ENCODE measurements at places on chromosomes 5 and 9. TPM values are rescaled to one million over a fixed set of nuclear protein-coding genes. Genes with fewer than 3 reads are reported as not detected.

DNA sequence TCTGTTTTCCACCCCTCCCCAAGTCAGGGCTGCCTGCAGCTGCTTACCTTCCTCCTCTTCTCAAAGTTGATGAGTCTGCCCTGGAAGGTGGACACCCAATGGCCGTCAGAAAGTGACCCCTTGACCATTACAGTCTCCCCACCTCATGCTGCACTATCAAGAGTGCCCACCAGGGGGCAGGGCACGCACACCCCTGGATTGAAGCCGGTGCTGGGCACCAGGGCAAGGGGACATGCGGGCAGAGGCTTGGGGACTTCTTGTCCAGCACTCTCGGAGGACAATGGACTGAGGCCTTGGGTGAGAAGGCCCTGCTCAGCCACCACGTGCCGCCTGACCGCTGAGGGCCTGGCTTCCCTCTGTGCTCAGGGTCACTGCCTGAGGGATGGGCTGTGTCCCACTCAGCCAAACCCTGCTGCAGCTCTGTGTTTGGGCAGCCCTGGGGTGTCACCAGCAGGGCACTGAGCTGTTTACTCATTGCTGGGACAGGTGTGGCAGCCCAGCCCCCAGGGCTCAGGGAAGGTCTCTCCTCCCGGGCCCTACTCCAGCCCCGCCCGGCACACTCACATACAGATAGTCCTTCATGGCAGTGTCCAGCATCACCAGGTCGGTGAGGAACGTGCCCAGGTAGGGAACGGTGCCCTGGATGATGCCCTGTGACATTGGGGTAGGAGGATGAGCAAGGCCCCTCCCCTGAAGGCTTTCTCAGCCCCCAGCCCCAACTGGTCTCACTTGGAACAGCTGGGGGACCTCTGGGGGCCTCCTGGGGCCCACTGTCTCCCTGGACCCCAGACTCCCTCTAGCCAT lies 17.7 kb downstream of the RALGDS start:
- peaks cover 16% of the 10 kb centered on the region for H3K36me3 ChIP-seq
- H3K4me1 ChIP-seq = peaks cover 9% of the 10 kb centered on the region
- peak; percentile 49 for DNase-seq
- H3K4me3 ChIP-seq = no peak overlapping the region
- no peak overlapping the region for H3K27ac ChIP-seq
- H3K27me3 ChIP-seq = no peaks in the 10 kb centered on the region

- DNase-seq = no peak
- H3K36me3 ChIP-seq = no peaks in the 10 kb centered on the region
- H3K4me1 ChIP-seq = no peaks in the 10 kb centered on the region
- H3K27ac ChIP-seq = no peak overlapping the region
- no peaks in the 10 kb centered on the region for H3K27me3 ChIP-seq
- no peak overlapping the region for H3K4me3 ChIP-seq
Observed at GRCh38 chr5:22986281-22986680, 133.1 kb upstream of the CDH12 start.

DNA sequence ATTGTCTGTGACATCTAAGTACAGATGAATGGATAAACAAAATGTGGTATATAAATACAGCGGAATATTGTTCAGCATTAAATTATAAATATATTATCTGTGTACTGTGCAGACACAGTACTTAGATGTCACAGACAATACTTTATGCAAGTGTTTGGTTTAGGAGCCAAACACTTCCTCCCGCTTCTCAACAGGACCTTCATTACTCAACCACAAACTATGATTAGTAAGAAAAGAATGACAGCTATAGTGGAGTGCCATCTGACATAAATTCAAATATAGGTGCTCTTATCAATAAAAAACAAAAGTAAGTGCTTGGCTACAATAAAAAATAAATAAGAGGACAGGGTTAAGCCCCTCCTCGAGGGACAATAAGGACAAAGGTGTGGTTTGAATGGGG lies 38.9 kb upstream of the STX17 start:
- no peak overlapping the region for H3K4me3 ChIP-seq
- DNase-seq = peak; percentile 56
- no peaks in the 10 kb centered on the region for H3K36me3 ChIP-seq
- H3K27me3 ChIP-seq = no peaks in the 10 kb centered on the region
- H3K4me1 ChIP-seq = peaks cover 16% of the 10 kb centered on the region

IFNA13 gene
- total RNA-seq = not detected

CBY3 gene
- total RNA-seq = 1.4 TPM

DNA sequence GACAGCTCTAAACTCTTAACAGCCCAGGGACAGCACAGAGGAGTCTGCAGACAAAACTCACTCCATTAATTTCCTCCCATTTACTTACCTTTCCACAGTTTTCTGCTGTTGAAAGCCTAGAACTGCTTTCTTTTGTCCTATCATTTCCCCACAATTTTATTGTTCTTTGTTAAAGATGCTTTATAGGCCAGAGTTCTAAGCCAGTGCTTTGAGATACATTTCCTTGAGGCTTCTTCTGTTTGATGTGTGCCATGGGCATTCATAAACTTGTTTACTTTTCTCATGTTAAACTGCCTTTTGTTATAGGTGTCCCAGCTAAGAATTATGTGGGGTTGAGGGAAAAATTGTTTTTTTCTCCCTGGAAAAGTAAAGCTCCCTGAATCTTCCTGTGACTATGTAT lies 25.9 kb upstream of the SUB1 start:
- peak; percentile 21 for DNase-seq
- no peaks in the 10 kb centered on the region for H3K36me3 ChIP-seq
- H3K27me3 ChIP-seq = no peaks in the 10 kb centered on the region
- H3K27ac ChIP-seq = no peak overlapping the region

SEMA6A gene
- total RNA-seq = not detected

GABRP gene
- total RNA-seq = not detected

DNA sequence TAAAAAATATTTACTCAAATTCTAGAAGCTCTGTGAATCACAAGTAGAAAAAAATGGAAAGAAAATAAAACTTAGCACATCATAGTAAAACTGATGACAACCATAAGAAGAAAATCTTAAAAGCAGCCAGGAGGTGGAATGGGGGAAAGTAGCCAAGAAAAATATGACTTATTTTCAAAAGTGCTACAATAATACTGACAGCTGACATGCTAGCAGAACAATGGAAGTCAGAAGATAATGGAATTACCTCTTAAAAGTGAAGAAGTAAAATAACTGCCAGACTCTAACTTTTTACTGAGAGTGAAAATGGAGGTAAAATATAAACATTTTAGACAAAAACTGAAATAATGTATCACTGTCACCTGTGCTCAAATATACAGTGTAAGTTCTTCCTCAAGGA lies 532.2 kb upstream of the SGCD start:
- H3K36me3 ChIP-seq = no peaks in the 10 kb centered on the region
- H3K27ac ChIP-seq = no peak overlapping the region
- DNase-seq = no peak
- H3K27me3 ChIP-seq = no peaks in the 10 kb centered on the region
- no peak overlapping the region for H3K4me3 ChIP-seq
- no peaks in the 10 kb centered on the region for H3K4me1 ChIP-seq

- H3K36me3 ChIP-seq = no peaks in the 10 kb centered on the region
- no peaks in the 10 kb centered on the region for H3K27me3 ChIP-seq
- H3K27ac ChIP-seq = no peak overlapping the region
- H3K4me3 ChIP-seq = no peak overlapping the region
- peak; percentile 39 for DNase-seq
- peaks cover 11% of the 10 kb centered on the region for H3K4me1 ChIP-seq
Observed at GRCh38 chr5:103256178-103256577, 2.4 kb upstream of the MACIR start.

- no peak for DNase-seq
- no peak overlapping the region for H3K4me3 ChIP-seq
- H3K27me3 ChIP-seq = no peaks in the 10 kb centered on the region
- no peak overlapping the region for H3K27ac ChIP-seq
Observed at GRCh38 chr9:115681585-115681984, 472.0 kb upstream of the PAPPA start.

DNA sequence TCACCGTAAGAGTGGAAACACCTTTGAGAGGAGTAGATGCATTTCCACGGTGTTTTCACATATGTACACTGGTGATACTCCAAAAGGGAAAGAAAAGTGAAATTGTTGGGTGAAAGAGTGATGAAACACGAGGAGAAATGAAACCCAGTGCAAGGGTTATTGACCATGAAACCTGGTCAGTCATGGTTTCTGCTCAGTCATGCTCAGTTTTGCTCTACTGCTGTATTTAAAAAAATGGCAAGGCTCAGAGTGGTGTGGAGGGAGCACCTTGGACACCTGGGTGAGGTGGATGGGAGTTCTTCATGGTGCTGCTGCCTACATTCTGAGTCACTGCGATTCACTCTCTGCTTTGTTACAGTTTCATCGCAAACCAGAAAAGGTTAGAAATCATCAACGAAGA lies 32.3 kb downstream of the NTRK2 start:
- no peaks in the 10 kb centered on the region for H3K4me1 ChIP-seq
- no peak overlapping the region for H3K27ac ChIP-seq
- H3K27me3 ChIP-seq = no peaks in the 10 kb centered on the region
- no peak for DNase-seq
- no peak overlapping the region for H3K4me3 ChIP-seq

GRCh38 chr5:27523629-27524028 lies 485.2 kb upstream of the CDH9 start:
- no peaks in the 10 kb centered on the region for H3K4me1 ChIP-seq
- H3K4me3 ChIP-seq = no peak overlapping the region

GRCh38 chr5:72093824-72094223 lies 13.5 kb upstream of the MAP1B start:
- no peaks in the 10 kb centered on the region for H3K27me3 ChIP-seq
- H3K4me3 ChIP-seq = no peak overlapping the region
- no peak overlapping the region for H3K27ac ChIP-seq

DNA sequence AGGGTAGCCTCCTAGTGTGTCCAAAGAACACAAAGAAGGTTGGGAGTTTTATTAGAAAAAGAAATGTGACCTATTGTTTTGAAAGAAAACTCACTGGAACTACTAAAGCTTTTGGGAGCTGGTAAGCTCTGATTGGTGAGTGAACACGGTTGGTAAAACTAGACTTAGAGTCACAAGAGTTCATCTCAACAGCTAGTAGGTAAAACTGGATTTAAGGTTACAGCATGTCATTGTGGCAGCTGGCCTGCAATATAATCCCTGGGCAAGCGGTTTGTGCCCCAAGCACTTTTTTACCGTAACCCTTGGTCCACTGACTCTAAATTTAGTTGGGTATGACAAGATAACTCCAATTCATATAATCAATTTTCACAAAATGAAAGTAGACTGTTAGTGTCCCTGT lies 47.4 kb downstream of the UBAP2 start:
- H3K4me1 ChIP-seq = no peaks in the 10 kb centered on the region
- H3K27me3 ChIP-seq = no peaks in the 10 kb centered on the region
- no peak overlapping the region for H3K4me3 ChIP-seq
- DNase-seq = no peak

- no peaks in the 10 kb centered on the region for H3K27me3 ChIP-seq
- no peak for DNase-seq
- H3K27ac ChIP-seq = no peak overlapping the region
Observed at GRCh38 chr5:34941936-34942335, 12.6 kb downstream of the DNAJC21 start.

ZBED3 gene
- total RNA-seq = 1.3 TPM

Measured in PC-3 (cell line).